Pancreas (tissue), 10 donors: ENCODE measurements at places on chromosomes 2 and 18. TPM values are rescaled to one million over a fixed set of nuclear protein-coding genes. Genes with fewer than 3 reads are reported as not detected.

DNA sequence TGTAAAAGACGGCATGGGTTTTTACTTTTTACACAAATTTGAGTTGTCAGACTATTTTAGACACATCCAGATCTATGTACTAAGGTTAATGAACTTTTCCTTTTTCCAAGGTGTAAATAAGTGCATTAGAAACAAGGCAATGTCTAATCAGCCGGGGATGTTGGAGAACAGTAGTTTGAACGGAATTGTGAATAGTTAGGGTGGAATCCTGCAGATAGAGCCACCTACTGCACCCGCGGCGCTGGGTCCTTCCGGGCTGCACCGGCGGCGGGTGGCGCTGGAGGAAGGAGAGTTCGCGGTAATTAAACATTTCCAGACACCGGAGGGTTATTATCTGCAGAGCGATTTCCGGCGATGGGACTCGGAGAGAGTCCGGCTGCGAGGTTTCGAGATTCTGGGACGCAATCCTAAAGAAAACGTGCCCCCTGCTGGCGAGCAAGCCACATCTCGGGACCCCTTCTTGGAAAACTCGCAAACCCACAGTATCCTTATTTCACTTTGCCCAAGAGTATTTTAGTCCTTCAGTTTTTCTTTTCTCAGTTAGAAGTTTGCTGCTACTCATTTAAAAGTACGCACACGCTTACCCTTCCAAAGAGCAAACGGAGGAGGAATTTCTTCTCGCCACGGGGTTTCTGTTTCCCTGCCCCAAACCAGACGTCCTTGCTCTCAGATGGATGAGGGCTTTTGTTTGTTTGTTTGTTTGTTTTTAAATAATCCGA lies 4.5 kb upstream of the OSR1 start:
- DNase-seq, result peak; percentile 76

DNA sequence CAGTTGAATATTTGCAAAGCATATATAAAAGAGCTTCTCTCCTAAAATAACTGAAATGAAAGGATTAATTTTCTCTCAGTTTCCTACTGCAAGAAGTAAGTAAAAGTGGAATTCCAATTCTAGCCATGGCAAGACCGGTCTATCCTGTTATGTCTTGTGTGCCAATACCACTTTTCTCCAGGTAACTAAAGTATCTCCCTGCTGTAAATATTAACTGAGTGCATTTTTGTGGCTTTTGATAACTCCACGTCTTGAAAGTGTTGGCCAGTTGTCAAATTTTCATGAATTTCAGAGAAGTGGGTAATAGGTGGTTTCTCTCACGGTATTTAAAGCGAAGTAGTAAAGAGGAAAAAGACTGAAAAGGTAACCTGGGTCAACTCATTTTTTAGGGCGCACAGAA lies 225.9 kb downstream of the NEDD4L start:
- DNase-seq, result peak; percentile 54

- DNase-seq, result no peak
Measured at GRCh38 chr2:10471046-10471571, 23.0 kb upstream of the ODC1 start.

- DNase-seq, result no peak
Measured at GRCh38 chr18:3993941-3994687, 461.0 kb downstream of the DLGAP1 start.

DNA sequence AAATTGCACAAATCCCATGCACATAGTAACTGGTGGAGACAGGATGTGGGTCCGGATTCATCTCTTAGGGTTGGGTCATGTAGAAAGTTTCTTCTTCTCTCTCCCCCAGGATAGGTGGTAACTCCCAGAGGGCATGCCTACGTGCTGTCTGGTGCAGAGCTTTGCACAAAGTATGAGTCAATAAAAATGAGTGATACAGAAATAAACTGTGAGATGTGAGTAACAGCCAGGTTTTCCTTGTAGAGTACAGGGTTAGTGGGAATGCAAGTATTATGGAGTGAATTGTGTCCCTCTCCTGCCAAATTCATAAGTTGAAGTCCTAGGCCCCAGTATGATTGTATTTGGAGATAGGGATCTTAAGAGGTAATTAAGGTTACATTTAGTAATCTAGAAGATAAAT lies 289.4 kb downstream of the ALK start:
- DNase-seq, result no peak

C1QL2 gene
- not detected for total RNA-seq

IL1R2 gene
- 2.1 TPM for total RNA-seq

DAPL1 gene
- 3.3 TPM for total RNA-seq

CD207 gene
- 0.14 TPM for total RNA-seq
